ENCODE measurements at places on chromosomes 6 and 20.

- DNase-seq = no peak
Measured at GRCh38 chr20:24784607-24785006, 164.5 kb upstream of the CST7 start.

- DNase-seq = no peak
Measured at GRCh38 chr6:139446768-139447655, 72.6 kb upstream of the CITED2 start.

DNA sequence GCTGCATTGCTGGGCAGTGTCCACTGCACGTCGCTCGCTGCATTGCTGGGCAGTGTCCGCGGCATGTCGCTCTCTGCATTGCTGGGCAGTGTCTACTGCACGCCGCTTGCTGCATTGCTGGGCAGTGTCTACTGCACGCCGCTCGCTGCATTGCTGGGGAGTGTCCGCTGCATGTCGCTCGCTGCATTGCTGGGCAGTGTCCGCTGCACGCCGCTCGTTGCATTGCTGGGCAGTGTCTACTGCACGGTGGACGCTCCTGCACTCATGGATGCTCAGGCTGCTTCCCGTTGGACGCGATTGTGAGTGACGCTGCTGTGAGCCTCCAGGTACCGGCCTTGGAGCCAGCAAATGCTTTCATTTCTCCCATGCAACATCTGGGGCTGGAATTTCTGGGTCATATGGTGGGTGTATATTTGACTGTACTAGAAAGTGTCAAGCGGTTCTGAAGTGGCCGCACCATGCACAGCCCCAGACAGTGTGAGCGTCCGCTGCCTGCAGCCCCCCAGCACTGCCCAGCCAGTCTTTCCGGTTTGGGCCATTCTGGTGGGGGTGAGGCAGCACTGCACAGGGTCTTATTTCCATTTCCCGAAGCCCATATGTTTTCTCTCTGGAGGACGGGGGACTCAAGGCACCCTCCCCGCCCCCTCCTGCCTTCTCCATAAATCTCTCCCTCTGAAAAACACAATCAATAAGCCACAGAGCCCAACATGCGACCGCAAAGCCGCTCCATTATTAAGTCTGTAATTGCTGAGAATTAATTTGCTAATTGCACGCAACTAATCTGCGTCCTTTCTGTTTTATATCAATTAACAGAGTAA lies 97.4 kb downstream of the YTHDF1 start:
- peak; percentile 15 for DNase-seq

GRCh38 chr6:107668743-107669474 lies 155.2 kb downstream of the SCML4 start:
- no peak for DNase-seq

GRCh38 chr6:7058250-7058923 lies 49.4 kb upstream of the RREB1 start:
- no peak for DNase-seq

DNA sequence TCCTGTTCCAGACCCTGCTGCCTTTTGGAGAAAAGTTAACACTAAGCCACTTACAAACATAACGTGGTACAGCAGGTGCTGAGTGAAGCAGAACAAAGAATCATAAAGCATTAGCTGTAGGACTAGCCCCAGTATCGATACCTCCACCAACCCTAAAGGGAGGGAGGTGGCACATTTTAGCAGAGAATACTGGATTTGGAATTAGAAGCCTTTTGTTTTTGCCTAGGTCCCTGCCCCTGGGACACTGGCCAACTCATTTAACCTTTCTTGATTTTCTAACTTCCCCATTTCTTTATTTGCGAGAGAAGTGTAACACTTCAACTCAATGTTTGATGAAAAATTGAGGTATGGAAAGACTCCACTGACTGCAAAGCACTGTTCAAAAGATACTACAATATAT lies 93.5 kb downstream of the B3GAT2 start:
- DNase-seq = no peak

DNA sequence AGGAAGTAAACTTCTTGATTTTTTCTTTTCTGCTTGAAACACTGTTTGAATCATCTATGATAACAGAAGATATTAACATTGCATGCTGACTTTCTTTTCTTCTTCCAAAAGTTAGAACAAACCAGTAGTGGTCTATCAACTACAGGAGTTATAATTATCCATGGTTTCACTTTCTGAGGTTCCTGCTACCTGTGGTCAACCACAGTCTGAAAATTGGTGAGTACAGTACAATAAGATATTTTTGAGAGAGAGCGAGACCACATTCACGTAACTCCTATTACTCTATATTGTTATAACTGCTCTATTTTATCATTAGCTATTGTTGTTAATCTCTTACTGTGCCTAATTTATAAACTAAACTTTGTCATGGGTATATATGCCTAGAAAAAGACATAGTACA lies 86.1 kb downstream of the MAP7 start:
- DNase-seq = no peak

- no peak for DNase-seq
Measured at GRCh38 chr6:138972226-138972665, 15.8 kb downstream of the REPS1 start.

DNA sequence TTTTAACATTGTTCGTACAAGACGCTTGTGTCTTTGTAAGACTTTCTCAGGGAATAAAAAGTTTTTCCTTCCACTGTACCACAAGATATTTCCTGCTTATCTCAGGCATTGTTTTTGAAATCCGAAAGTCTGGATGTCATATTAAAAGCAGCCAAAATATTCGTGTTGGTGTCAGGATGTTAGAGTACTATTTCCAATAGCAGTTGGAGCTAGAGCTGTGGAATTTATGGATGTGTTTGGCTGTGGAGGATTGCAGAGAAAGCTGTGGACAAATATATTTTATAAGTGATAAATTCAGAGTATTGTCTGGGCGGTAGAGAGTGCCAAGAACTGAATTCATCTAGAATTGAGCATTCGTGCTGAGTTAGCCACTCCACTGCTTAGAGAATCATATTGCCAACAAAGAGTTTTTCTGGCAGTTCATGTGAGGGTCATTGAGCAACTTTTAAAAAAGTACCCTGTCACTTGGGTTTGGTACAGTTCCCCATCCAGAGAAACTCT lies 57.7 kb downstream of the ZDHHC14 start:
- no peak for DNase-seq

DNA sequence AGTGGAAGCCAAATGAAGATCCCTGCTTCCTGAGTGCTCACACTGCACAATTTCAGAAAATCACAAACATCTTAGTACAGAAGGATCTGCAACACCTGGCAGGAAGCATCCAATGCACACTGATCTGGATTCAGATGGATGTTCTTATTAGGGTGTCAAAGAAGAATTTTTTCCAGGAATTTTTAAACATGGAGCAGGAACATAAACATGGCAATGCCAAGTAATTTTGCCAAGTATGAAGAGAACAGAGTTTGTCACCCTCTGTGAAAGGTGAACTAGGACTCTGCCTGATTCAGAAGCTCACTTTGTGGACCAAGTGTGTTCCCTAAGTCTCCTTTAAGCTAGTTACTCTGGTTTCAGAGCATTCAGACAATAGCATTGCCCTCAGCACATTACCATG lies 208.5 kb downstream of the EPHA7 start:
- no peak for DNase-seq

DNA sequence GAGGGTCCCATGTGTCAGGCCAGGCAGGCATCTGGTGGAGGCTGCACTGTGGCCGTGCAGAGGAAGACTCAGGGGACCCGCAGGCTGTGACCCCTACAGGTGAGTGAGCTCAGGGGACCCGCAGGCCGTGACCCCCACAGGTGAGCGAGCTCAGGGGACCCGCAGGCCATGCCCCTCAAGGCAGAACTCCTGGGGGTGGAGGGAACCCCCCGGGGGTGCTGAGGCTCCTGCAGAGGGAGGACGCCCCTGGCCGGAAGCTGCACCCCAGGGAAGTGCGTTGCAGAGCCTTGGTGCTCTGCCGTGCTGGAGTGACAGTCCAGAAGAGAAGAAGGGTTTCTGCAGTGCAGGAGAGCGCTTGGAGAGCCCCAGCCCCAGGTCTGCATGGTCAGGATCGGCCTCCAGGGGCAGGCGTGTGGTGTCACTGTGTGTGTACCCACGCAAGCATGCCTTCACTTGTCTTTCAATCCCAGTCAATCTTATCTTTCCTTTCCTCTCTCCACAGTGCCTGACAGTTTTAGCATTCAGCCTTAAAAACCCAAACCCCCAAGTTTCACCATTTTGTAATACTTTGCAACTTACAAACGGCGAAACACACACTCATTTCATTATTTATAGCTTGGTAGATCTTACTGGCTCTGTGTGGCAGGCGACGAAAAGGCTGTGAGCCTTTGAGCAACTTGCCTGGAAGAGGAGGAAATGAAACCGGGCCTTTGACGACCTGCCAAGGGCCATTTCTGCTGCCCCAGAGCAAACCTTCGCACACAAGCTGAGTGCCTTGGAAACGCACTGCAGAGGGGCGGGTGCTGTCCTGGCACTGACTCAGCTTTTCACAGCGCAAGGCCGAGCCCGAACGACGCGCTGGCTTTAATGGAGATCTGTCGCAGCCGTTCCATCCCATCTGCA lies 101.4 kb upstream of the AGPAT4 start:
- peak; percentile 40 for DNase-seq

DNA sequence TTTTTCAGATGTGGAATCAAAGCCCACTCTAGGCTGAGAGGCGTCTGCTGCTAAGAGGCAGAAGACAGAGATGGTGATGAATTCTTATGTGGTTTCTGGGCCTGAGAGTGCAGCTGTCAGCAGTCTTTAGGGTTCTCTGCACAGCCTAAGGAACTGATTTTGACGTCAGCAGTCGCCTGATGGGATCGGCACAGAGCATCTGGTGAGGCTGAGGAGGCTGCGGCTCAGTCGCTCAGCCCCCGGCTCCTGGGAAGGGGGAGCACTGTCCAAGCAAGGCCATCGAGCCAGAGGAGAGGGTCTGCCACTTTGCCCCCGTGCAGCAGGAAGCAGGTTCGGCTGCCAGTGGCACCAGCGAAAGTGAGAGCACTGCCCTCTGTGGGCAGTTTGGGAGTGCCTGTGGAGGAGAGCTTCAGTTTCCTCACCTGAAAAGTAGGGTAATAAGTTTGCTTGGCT lies 92.5 kb downstream of the TCP11 start:
- DNase-seq = peak; percentile 78

- no peak for DNase-seq
Measured at GRCh38 chr6:108288742-108289141, 6.1 kb upstream of the AFG1L start.

DNA sequence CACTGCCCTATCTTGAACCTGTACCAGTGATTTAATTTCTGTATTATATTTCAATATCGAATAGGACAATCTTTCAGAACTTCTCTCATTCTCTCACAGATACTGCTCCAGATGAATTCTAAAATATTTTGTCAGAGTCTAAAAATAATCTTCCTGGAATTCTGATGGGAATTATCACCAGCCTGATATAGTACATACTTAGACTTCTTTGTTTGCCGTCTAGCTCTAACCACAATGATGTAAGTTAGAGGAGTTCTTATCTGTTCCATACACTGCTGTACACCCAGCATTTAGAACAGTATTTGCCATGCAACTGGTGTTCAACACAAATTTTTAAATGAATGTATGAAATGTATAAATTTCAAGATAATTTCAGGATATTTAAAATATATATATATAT lies 1.3 kb upstream of the HUS1B start:
- no peak for DNase-seq

- no peak for DNase-seq
Measured at GRCh38 chr20:14716351-14716801, 379.0 kb upstream of the FLRT3 start.

DNA sequence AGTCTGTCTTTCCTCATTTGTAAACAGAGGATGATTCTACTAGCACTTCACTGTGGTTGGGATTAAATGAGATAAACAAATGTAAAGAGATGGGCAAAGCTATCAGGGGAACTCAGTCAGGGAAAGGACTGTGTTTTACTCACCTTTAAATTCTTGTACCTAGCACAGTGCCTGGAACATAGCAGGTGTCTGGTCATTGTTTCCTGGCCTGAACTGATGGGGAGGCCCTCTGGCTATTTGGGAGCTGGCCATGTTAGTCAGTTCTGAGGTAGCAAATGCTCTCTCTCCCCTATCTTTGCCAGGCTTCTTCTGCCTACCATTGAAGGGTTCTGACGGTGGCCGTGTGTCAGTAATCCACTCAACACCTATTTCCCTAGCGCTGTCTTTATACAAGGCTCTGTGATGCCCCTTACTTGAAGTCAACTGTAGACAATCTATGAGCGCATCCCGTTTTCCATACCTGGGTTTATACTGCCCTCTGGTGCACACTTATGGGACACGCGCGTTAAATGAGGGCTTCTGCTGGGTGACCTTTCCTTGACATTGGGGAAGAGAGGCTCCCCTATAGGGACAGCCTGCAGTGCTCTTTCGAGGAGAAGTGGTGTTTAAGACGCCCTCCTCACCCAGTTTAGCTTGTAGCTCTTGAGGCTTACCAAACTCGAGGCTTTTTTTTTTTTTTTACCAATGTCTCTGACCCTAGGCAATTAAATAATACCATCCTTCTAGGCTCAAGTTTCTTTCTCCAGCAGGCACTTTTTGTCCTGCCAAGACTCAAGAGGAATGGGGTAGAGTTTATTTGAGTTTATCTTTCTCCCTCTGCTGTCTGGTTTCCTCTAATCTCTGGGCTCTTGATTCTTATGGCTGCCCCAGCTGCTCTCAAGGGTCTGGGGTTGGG lies 4.0 kb upstream of the SPATS1 start:
- DNase-seq = peak; percentile 78

DNA sequence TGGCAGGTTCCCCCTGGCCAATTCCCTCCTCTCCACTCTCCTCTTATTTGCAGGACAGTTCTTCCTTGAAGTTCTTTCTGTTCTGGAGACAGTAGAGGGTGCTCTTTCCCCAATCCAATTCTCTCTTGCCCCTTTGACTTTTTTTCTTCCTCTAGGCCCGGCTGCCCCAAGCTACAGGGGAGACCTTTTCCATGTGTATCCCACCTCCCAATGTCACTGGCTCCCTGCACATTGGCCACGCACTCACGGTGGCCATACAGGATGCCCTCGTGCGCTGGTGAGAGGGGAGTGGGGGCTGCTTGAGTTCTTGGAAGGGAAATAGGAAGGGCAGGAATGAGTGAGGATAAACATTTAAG lies 1.5 kb downstream of the VARS2 start:
- DNase-seq = no peak

GRCh38 chr20:53582574-53583351 lies 10.9 kb downstream of the ZNF217 start:
- no peak for DNase-seq

- DNase-seq = peak; percentile 26
Measured at GRCh38 chr20:25579081-25579770, 6.1 kb downstream of the NINL start.

DNA sequence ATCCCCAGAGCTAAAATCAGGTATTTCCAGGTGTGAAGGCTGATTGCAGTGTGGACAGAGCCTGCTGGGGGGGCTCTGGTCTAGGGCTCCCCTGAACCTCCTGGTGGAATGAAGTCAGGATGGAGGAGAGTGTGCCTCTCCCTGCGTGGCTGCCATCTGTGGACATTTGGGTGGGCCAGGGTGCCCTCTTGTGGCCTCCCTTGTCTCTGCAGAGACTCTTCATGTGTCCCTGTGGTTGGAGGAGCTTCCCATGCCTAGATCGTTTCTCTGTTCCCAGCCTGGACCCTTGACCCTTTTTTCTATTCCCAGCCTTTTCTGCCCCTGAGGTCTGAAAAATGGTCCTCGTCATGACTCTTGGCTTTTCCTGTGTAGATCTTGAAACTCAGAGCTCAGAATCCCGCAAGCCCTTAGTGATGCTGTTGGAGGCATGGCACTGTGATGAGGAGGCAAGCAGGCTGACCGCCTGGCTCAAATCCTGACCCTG lies 9.9 kb upstream of the PSMF1 start:
- DNase-seq = peak; percentile 72
